ENCODE measurements at places on chromosomes 6 and 20.

DNA sequence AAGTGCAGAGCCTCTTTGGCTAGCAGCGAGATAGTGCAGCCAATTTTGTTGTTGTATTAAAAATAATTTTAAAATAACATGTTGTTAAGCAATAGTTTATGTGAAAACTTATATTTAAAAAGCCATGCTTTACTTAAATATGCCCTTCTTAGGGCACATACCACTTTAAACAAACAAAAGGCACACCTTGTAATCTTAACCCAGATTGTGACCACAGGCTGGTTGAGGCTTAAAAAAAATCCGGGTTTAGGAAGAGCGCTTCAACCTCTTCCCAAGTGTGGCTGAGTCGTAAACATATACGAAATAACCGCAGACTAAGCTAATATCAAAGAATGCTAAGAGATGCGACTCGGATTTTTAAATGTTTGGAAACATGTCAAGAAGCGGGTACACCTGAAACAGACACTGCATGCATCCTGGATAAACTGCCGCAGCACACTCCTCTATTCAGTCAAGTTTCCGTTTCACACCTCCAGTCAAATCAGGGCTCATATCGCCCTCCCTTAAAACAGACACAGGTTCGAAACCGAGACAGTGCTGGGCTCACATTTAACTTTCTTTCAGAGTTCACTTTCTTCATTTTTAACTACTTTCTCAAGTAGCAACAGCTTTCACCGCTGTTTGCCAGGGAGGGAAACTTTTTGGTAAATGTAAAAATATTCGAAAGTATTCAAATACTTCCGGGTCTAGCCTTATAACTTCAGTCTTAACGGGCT is 1.5 kb downstream of the DEK start:
- DNase-seq: no peak

- no peak for DNase-seq
Measured at GRCh38 chr6:107767637-107768036, 56.5 kb downstream of the SCML4 start.

GRCh38 chr6:158674342-158675131 is 24.7 kb downstream of the SYTL3 start:
- DNase-seq: no peak

GRCh38 chr20:2767768-2768631 is 32.4 kb downstream of the CPXM1 start:
- DNase-seq: no peak

DNA sequence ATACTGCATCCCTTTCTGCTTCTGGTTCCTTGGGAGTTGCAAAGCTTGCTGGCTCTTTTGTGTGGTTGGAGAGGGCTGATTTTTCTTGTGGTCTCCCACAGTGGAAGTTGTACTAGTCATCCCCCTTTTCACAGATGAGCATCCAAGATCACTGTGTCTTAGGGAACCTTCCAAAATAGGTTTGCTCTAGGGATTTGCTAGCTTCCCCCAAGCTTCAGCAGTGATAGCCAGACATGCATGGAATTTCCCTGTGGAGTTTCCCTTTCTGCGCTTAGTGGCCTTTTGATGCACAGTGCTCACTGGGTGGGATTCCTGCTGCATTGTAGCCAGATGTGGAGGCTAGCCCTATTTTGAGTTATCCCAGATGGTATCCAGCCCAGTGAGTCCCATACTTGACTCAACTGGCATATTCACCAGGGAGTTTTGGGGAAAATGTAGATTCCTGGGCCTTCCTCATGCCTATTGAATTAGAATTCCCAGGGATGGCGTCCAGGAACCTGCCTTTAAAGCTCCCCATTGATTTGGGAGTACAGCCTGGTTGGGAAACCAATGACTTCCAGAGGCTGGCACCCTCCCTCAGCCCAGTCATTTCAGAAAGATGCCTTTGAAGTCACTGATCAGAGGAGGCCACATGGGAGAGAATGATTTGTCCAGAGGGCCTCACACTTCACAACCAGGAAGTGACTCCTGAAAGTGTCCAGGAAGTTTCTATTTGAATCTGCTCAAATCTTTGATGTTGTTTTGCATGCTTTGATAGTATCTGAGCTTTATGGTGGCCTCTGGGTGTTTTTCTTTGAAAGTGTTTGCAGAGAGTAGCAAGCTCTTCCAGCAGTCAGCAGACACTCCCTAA is 25.9 kb downstream of the PPARD start:
- no peak for DNase-seq
